ENCODE measurements at places on chromosomes 2 and 18. TPM values are rescaled to one million over a fixed set of nuclear protein-coding genes. Genes with fewer than 3 reads are reported as not detected.

DNA sequence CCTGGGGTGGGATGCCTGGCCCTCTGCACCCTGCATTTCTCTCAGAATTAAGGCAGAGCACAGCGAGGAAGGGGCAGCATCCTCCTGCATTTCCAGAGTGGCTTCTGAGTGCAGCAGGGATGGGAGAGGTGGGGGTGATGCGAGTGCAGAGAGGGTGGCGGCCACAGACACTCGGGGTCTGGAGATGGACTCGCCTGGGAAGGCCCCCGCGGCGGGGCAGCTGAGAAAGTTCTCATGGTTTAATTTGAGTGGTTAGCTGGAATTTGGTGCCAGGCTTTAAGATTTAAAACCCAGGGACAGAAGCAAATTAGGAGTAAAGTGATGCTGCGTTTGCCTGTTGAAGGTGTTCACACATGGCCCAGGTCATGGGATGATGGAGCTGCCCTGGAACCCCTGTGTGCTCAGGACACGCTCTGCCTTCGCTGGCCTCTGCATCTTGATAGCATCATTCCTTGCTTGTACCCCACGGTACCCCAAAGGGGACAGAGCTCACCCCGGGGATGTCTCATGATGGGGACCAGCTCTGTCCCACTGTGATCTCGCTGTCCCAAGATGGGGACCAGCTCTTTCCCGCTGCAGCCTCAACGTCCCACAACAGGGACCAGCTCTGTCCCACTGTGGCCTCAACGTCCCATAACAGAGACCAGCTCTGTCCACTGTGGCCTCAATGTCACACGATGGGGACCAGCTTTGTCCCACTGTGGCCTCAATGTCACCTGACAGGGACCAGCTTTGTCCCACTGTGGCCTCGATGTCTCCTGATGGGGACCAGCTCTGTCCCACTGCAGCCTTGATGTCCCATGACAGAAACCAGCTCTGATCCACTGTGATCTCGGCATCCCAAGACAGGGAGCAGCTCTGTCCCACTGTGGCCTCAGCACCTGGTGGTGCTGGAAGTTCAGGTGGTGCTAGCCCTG lies 27.5 kb downstream of the TMEM18 start:
- no peak for DNase-seq
- no peak overlapping the region for H3K4me3 ChIP-seq
- H3K4me1 ChIP-seq, result no peaks in the 10 kb centered on the region
- H3K36me3 ChIP-seq, result no peaks in the 10 kb centered on the region

DNA sequence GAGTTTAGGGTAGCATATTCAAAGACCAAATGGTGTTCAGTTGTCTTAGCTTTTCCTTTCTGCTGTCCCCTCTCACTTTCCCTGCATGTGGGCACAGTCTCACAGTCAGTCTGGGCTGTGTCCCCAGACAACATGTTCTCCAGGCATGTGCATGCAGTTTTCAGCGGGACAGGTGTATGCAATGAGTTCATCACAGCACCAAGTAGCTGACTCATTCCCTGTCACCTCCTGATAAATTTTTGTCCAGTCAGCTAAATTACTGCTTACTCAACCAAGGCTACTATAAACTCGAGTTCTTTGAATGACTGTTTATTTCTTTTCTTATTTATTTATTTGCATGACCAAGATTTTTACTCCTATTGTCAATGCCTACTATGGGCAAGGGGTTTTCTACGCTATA lies 148.8 kb upstream of the CDH19 start:
- no peak overlapping the region for H3K4me3 ChIP-seq
- no peak overlapping the region for H3K27ac ChIP-seq
- no peaks in the 10 kb centered on the region for H3K36me3 ChIP-seq
- no peak for DNase-seq
- no peaks in the 10 kb centered on the region for H3K27me3 ChIP-seq

GAD1 gene
- total RNA-seq, result 0.44 TPM

PAIP2B gene
- 15.6 TPM for total RNA-seq

DNA sequence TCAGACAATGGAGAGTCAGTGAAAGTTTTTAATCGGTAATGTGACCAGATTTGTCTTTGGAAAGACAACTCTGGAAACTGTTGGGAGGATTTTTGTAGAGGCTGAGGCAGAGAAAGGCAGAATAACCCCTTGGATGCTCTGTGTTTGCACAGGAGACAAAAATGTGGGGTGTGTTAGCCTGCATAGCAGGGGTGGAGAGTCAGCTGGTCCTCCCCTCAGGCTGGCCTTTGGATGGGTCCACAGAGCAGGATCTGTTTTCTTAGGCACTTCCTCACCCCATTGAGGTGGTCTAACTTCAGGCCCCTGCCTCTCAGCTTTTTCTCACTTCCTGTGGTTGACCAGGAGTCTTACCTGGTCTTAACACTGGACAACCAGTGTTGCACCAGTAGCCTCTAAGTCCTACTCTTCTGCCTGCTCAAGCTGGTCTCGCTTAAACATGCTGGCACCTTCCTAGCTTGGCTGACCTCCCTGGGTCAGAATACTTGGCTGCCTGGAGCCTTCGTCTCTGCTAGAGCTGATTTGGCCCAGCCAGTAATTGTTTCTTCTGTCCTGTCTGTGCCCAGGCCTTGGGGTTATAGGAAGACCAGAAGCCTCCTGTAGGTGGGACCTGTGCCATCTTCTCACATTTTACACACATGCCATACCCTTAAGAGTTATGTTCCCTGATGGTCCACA lies 259.8 kb upstream of the RASGRP3 start:
- H3K4me3 ChIP-seq, result no peak overlapping the region
- no peak for DNase-seq
- peaks cover 1% of the 10 kb centered on the region for H3K27me3 ChIP-seq
- peak overlapping the region; percentile 34 for H3K27ac ChIP-seq
- H3K4me1 ChIP-seq, result peaks cover 17% of the 10 kb centered on the region

ZSCAN30 gene
- 41.0 TPM for total RNA-seq

DNA sequence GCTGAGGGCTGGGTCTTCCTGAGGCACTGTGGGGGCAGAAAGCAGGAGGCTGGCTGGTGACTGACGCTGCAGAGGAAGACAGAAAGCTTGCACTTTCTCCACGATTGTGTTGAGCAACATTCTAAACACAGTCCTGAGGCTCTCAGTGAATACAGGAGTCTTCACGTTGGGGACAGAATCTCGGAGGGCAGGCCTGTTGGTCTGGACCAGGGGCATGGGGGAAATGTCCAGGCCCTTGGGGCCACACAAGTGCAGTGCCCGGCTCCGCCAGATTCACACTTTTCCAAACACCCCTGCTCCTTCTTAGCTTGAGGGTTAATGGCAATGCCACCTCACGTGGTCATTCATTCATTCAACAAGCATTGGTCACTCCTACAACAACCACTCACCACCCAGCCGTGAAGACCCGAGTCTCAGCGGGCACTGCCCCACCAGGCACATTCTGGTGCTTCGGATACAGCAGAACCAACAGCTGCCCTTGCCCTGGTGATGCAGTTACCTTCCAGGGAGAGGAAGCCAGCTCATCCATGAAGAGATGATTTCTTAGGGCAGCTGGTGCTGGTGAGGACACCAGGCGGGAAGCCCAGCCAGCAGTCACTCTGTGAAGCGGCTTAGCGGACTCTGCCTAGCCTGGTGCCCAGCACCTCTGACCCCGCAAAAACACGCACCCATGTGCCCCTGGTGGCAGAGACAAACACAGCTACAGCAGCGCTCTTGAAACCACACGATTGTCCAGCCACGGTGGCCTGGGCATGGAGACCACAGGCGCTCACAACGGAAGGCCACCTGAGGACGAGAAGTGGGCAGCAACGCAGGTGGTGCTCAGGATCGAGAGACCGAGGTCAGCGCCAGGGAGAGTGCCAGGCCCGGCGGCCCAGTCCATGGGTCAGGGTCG lies 10.9 kb upstream of the GPC1 start:
- no peak overlapping the region for H3K4me3 ChIP-seq
- peaks cover 28% of the 10 kb centered on the region for H3K36me3 ChIP-seq

GRCh38 chr2:207156451-207157161 lies 9.1 kb downstream of the KLF7 start:
- no peaks in the 10 kb centered on the region for H3K36me3 ChIP-seq
- peak overlapping the region; percentile 92 for H3K4me3 ChIP-seq
- DNase-seq, result no peak

All from glutamatergic neuron (in vitro differentiated cells).